ENCODE measurements at places on chromosomes 5 and 9.

DNA sequence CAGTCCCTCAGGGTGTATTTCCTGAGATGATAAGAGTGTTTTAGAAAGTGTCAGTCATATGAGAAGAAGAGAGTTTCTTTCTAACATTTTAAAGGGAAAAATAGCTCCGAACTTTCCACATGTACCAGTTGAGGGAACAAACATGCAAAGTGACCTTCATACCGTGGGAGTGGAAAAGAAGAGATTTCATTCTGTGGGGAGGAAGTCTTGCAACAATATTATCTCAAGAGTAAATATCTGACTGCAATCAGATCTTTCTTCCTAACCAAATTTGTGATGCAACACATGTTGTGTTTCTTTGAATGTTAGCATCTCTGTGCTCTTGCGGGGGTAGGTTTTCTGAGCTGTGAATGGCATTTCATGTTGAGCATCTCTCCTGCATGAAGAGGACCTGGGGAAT is 30.6 kb downstream of the ANKRD55 start:
- DNase-seq: peak; percentile 83

GRCh38 chr5:61523997-61524396 is 191.9 kb downstream of the ZSWIM6 start:
- no peak for DNase-seq

- DNase-seq: no peak
Measured at GRCh38 chr9:36471359-36471758, 71.3 kb upstream of the RNF38 start.

GRCh38 chr9:76560481-76560922 is 101.5 kb downstream of the GCNT1 start:
- peak; percentile 85 for DNase-seq

DNA sequence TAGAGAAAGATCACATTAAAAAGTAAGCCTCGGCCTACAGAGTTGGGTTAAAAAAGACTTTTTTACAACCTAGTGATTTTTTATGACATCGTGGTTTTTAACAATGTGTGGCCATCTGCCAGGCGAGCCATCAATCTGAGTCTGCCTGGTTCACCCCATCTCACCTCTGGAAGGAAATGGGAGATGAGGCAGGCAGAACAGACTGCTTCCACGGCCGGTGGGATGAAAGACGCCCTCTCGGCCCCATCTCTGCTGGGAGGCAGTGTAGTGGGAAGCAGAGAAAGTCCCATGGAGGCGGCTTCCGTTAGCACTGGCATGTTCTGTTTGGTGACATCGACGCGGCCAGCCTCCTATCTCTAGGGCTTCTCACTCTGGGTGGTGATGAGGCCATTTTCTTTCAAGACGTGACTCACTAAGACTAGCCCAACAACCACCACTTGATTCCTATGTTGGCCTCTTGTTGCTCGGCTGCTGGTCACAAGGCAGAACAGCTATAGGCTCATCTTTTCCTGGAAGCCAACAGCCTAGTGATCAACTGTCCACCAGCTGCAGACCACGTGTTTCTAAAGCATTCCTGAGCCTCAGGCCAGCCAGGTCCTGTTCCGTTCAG is 132.4 kb upstream of the OTULINL start:
- peak; percentile 96 for DNase-seq

DNA sequence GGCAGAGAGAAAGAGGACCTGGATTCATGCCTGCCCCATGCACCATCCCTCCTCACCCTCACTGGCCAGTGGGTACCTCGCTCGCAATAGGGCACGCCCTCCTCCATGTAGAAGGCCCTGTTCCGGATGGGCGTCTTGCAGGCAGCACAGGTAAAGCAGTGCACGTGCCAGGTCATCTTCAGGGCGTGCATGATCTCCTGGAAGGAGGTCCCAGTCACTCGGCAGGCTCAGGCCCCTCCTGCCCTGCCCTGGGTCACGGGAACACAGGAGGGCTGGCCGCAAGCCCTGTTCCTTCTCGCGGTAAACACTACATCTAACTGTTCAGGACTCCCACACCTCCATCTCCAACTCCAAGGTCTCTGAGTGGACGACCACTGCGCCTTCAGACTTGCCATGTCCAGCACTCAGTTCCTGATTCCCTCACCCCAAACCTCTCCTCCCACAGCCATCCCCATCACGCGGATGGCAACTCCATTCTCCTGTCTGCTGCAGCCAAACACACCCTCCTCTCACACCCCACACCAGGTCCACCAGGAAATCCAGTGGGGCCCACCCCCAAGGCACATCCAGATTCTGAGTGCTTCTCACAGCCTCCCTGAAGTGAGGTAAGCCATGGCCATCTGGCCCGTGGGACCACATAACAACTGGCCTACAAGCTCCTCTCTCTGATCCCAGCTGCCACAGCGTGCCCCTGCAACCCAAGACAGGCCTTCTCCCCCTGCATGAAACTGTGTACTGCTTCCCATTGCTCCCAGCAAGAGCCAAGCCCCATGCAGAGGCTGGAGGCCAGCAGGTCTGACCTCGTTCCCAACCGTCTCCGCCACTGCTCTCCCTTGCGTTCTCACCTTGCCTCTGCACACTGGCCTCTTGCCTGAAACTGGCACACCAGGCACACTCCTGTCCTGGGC is 10.8 kb upstream of the DBN1 start:
- no peak for DNase-seq

DNA sequence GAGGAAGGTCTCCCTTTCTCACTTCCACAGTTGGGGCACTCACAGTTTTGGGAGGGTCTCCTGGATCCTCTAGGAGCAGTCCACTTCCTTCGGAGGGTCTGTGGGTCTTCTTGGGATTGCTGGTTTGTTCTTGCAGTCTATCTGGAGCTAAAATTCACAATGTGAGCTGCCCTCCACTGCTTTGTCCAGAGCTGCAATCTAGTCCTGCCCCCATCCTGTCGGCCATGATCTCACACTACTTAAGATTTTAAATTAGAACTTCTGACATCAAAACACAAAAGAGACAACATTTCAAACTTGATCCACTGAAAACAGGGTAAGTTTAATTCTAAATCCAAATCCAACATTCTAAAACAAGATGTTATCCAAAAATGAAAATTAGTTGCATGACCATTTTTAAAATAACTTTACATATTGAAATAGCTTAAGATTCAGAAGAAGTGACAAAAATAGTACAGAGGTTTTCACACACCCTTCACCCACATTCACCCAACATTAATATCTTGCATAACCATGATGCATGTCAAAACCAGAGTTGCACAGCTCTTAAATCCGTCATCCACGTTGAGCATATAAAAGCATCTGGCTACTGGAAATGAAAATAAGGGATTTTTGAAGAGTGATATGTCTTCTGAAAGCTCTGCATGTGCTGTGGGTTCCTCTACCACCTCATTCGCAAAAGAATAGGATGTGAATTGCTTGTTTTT is 113.7 kb upstream of the EPB41L4A start:
- no peak for DNase-seq

DNA sequence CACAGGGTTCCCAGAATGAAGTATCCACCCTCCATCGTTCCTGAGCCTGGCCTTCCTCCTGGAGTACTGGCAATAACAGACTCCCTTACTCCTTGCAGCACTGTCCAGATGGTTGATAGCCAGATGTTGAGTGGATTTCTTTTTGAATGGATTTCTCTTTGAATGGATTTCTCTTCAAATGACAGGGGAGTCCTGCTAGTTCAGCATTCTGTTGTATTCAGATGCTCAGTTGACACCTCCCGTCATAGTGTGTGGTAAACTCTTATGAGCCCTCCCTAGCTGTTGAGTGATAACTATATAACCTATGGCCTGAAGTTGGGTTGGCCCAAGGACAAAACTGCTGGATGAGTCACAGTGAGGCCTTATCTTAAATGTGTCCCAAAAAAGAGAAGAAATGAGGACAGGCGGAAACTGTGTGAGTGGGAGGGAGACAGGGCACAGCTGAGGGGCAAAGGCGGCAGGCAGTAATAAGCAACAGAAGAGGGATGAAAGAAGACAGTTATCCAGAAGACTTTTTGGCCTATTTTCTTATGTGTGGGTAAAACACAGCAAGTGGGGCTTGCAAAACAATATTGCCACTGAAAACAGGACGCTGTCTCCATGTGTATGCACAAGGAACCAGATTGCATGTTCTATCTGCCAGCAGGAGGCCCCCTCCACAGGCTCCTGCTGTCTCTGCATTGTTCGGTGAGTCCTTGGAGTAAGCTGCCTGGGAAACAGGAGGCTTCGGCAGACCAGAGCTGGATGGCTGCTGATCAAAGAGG is 209.5 kb upstream of the S1PR3 start:
- DNase-seq: peak; percentile 92

- DNase-seq: peak; percentile 44
Measured at GRCh38 chr5:57843059-57843367, 360.4 kb upstream of the ACTBL2 start.

DNA sequence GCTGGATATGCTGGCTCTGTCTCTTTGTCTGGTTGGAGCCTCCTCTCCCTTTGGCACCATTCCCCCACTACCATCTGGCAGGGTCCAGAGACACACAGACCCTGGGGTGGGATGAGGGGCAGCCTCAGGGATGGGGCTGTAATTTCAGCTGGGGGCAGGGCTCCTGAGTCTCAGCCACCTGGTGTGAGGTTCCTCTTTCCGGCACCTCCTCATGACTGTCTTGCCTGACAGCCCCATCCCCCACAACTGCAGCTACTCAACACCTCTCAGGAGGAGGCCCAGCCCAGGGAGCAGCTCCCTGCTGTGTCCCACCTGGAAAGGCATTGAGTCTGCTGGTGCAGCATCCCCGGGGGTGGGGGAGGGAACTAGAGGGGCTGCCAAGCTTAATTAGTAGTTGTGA is 11.7 kb upstream of the RPS14 start:
- DNase-seq: no peak

GRCh38 chr5:135446206-135446605 is 942 bp downstream of the DCANP1 start:
- no peak for DNase-seq

- no peak for DNase-seq
Measured at GRCh38 chr5:144378681-144379080, 208.0 kb downstream of the KCTD16 start.

DNA sequence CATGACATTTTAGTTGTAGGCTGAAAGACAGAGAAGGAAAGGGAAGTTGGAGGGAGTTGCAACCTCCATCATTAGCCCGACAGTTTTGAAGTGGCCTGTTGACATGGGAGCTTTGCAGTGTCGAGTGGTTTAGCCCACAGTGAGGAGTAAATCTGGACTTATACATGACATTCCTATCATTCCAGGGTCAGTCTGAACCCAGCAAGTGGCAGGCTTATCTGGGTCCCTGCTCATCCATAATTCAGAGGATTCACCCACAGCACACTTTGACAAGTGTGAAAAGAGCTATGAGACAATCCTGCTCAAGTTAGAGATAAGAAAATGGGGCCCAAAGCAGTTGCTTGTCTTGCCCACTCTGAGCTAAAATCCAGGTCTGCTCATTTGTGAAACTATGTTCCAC is 8.4 kb upstream of the TNC start:
- no peak for DNase-seq

- DNase-seq: no peak
Measured at GRCh38 chr9:6829027-6829426, 71.3 kb downstream of the KDM4C start.

DNA sequence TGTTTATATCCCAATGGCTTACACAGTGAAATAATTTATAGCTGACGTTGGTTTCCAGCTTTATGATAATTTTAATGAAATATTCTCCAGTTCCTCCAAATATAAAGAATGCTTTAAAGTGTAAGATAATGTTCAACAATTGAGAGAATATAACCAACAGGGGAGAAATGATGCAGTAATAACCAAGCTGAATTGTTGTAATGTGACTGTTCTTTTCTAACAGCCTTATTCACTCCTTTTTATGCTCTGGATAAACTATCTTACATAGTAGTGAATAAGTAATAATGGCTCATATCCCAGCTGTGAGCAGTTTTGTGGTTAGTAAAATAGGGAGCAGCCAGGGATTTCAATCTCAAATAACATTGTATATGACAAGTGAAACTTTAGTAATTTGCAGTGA is 2348.7 kb upstream of the ACO1 start:
- DNase-seq: no peak

DNA sequence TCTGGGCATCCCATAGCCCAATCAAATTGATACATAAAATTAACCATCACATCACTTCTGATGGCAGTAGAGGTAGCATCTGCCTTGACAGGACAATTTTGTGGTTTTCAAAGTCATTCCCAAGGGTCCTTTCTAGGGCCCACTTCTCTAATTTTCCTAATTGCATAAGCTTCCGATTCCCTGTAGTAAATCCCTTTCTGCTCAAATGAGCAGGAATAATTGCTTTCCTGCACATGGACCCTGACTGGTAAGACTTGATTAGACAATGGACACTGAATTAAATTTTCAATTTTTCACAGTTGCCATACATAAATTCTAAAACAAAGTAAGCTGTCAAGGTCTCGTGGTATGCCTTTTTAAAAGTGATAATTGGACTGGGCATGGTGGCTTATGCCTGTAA is 22.0 kb upstream of the IL17B start:
- DNase-seq: no peak

GRCh38 chr9:80698725-80699410 is 990.5 kb downstream of the TLE1 start:
- no peak for DNase-seq

DNA sequence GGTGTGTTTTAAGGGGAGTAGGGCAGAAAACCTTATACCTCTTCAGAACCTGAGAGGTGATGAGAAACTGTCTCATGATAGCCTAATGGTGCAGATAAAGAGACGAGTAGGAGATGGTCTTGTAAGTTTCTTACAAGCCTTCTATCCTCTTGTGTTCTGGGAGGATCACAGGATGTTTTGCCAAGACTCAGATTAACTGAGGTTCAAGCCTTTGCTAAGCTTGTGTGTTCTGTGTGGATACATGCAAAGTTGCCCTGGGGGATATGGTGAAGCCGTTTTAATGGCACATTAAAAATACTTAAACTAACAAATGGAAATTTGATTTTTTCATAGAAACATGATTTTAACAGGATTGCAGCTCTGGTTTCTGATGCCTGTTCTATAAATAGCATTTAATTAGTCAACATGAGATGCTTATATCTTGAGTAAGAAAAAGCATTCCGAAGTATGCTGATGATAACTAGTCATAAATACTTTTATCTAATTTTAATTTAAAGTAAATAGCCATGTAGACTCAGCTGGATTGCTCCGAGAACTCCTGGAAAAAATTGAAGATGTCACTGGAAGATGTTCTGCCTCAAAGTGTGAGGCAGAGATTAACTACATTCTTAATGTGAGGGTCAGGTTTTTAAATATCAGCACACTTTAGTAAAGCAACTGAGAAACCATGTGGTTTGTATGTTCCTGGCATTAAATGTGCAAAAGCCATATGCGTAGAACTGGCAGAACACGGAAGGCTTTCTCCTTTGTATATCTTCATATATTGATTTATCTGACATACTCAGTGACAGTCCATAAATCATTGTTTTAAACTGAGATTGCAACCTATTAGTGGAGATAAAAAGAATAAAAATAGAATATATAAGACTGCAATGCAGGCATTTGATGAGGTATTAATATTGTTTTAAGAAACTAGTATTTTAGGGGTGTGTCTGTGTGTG is 53.7 kb downstream of the IPO11 start:
- DNase-seq: peak; percentile 45

- DNase-seq: peak; percentile 56
Measured at GRCh38 chr9:78014776-78015175, 16.8 kb downstream of the GNAQ start.
